ENCODE measurements at places on chromosomes 7 and 10.

- H3K27me3 ChIP-seq = no peaks in the 10 kb centered on the region
- H3K27ac ChIP-seq = no peak overlapping the region
- H3K4me3 ChIP-seq = no peak overlapping the region
- no peak for DNase-seq
These were observed 336.4 kb upstream of the HGF start for GRCh38 chr7:82106201-82106600.

GRCh38 chr10:23403278-23403677 lies 35.6 kb upstream of the OTUD1 start:
- H3K36me3 ChIP-seq = no peaks in the 10 kb centered on the region
- no peaks in the 10 kb centered on the region for H3K4me1 ChIP-seq
- no peak overlapping the region for H3K4me3 ChIP-seq
- no peak overlapping the region for H3K27ac ChIP-seq

DNA sequence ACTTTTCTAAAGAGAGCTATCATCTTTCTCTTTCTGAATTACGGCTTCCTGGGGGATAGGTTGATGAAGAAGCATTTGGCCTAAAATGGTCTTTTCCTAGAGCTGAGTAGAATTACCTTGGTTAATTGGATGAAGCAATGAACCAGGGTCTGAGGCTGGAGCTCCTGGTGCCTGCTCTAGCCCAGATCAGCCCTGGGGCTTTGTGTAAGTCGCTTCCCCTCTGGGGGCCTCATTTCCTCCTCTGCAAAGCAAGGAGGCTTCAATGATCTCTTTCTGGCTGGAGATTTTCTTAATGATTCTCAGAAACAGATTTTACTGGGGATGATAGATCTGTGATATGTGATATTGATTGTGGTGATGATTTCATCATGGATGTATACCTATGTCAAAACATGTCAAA lies 3.5 kb upstream of the CPA2 start:
- no peak for DNase-seq
- no peaks in the 10 kb centered on the region for H3K36me3 ChIP-seq

GRCh38 chr10:66234872-66235271 lies 691.0 kb upstream of the LRRTM3 start:
- H3K4me1 ChIP-seq = no peaks in the 10 kb centered on the region
- H3K4me3 ChIP-seq = no peak overlapping the region
- no peak for DNase-seq
- H3K27me3 ChIP-seq = no peaks in the 10 kb centered on the region

Measured in breast epithelium (tissue), 4 donors.